ENCODE measurements at places on chromosomes 6 and 20. TPM values are rescaled to one million over a fixed set of nuclear protein-coding genes. Genes with fewer than 3 reads are reported as not detected.

RNF114 gene
- total RNA-seq = 95.4 TPM

HLA-DMB gene
- total RNA-seq = 16.5 TPM

DEFB132 gene
- not detected for total RNA-seq

C6orf58 gene
- total RNA-seq = not detected

MCHR2 gene
- not detected for total RNA-seq

CRNKL1 gene
- 28.7 TPM for total RNA-seq

PRND gene
- total RNA-seq = not detected

CLPSL2 gene
- total RNA-seq = not detected

PLG gene
- not detected for total RNA-seq

MDC1 gene
- total RNA-seq = 7.2 TPM

PSORS1C1 gene
- total RNA-seq = 1.1 TPM

ABHD16B gene
- not detected for total RNA-seq

ADGRF4 gene
- not detected for total RNA-seq

STK35 gene
- 23.6 TPM for total RNA-seq

FRK gene
- total RNA-seq = 0.04 TPM

BPIFA3 gene
- not detected for total RNA-seq

CHMP4B gene
- 39.5 TPM for total RNA-seq

OSER1 gene
- 46.4 TPM for total RNA-seq
